ENCODE measurements at places on chromosomes 2 and 18.

DNA sequence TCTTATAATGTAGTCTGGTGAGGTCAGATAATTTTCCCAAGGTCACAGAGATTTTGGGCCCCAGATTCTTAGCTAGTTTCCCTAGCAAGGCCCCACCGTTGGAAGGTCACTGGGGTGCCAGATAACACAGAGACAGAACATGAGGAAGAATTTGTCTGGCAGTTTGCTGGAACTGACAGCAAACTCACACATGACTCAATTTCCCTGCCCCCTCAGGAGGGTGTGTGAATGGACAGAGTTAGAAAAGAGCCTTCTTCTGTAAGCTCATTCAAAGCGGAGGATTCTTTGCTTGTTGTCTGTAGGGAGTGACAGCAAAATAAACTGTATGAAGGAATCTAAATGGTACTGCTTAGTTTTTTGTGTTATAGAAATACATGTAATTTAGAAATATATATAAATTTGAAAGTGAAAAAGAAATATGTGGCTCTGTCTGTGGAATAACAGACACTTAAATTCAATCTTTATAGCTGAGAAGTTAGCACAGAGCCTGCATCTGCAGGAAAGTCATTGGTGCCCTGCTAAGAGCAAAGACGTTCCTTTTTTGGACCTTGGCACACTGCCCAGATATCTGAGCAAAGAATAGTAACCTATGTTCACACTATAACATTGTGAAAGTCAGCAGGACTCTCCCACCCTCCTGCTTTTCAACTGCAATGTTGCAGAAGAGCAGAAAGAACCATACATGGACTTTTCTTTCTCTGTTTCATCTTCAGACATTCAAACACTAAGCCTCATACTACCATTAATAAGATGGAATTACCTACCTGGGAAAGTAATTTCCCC is 2.1 kb downstream of the MDH1 start:
- DNase-seq: no peak

DNA sequence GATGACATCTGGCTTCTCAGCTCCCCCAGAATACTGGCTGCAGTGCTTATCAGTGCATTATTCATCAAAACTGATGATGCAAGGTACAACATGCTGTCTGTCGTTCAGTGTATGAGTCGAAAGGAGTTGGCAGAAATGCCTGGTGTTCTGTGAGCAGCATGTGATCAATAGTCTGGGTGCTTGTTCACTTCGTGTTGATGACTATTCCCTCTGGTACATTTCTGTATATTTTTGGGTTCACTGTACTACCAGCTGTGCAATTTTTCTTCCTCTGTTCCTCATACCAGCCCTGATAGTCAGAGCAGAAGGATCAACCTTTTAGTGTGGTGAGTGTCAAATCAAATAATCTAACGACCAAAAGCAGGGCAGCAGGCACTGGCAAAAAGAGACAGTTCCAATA is 59.0 kb upstream of the KLHL14 start:
- DNase-seq: no peak

- no peak for DNase-seq
Measured at GRCh38 chr2:30541680-30542079, 94.6 kb downstream of the LCLAT1 start.

DNA sequence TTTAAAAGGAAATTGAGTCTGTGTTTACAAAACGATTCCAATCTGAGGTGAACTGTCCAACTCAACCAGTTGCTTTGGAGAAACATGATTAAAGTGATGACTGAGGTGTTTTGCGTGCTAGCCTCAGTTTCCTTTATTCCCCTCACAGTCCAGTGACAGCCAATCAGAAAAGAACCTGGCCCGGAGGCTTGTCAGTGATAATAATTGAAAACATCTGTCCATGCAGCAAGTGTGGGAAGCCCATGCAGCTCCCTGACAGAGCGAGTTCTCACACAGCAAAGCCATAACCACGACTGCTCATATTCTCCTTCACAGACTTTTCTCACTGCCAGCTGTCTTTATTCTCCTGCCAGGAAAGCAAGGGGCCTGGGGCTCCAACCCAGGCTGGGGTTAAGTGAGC is 613.4 kb downstream of the ARHGAP15 start:
- DNase-seq: no peak

GRCh38 chr18:25180973-25181548 is 170.9 kb downstream of the ZNF521 start:
- DNase-seq: no peak

GRCh38 chr2:216761133-216761532 is 65.8 kb upstream of the IGFBP5 start:
- DNase-seq: no peak

GRCh38 chr2:129242269-129242668 is 737.2 kb upstream of the RAB6C start:
- no peak for DNase-seq

GRCh38 chr18:32362484-32362883 is 108.2 kb downstream of the GAREM1 start:
- no peak for DNase-seq

DNA sequence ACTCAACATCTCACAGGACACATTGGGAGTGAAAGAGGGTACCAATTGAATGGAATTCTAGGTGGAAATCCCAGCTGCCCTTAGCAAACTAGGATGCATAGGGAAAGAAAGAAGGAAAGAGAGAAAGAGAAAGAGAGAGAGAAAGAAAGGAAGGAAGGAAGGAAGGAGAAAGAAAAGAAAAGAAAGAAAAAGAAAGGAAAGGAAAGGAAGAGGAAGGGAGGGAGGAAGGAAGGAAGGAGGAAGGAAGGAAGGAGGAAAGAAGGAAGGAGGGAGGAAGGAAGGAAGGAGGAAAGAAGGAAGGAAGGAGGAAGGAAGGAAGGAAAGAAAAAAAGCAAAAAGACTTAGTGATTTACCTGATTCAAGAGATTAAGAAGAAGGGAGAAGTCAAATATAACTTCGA is 143.9 kb downstream of the SS18 start:
- no peak for DNase-seq

DNA sequence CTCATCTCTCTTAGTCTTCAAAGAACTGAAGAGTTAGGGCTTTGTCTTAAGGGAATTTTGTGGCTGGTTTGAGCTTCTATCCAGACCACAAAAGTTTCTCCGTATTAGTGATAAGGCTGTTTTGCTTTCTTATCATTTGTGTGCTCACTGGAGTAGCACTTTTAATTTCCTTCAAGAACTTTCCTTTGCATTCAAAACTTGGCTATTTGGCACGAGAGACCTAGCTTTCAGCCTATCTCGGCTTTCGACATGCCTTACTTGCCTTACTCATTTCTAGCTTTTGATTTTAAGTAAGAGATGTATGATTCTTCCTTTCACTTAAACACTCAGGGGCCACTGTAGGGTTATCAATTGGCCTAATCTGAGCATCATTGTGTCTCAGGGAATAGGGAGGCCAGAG is 29.9 kb downstream of the HDHD2 start:
- no peak for DNase-seq

- no peak for DNase-seq
Measured at GRCh38 chr2:102678442-102678841, 59.1 kb downstream of the SLC9A2 start.

- no peak for DNase-seq
Measured at GRCh38 chr18:9249254-9249653, 85.3 kb upstream of the TWSG1 start.

- no peak for DNase-seq
Measured at GRCh38 chr18:23661735-23662308, 889 bp downstream of the ANKRD29 start.

GRCh38 chr18:76757335-76757734 is 65.0 kb upstream of the ZNF236 start:
- DNase-seq: no peak

- no peak for DNase-seq
Measured at GRCh38 chr2:27916293-27916995, 25.9 kb downstream of the BABAM2 start.

DNA sequence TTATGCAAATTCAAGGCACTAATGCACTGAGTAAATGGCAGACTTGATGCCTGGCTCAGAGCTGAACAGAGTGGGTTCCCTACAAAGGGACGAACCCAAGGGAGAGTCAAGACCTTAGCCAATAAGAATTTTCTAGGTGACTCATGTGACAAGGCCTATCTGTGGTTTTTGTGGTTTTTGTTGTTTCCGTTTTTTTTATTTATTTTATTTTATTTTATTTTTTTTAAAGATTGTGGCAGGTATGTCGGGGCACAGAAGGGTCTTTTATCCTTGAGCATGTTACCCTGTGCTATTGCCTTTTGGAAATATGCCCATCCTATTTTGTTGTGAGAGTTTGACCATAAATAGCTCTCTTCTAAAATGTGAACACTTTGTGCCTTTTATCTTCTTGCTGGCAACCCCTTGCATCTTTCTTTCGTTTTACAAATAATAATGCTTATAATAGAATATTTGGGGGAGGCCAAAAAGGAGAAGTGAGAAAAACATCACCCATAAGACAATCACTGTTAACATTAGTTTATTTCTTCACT is 113.4 kb upstream of the AQP4 start:
- DNase-seq: no peak

DNA sequence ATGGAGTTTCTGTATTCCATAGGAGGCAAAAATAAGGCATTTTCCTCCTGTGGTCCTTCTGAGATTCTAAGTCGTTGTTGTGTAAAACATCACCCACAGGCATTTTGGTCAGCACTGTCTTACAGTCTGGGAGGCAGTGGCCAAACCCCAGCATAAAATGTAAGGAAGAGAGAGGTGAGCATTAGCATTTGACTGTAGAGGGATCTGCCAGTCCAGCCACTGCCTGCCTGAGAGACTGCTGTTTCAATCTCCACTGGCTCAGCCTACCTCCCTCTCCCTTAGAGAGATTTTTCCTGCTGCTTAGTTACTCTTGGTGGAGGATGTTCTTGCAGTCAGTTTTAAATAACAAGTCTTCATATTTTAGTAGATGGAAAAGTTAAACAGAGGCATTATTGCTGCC is 77.0 kb downstream of the ARHGEF33 start:
- no peak for DNase-seq

GRCh38 chr2:161913865-161914264 is 160.2 kb downstream of the DPP4 start:
- DNase-seq: no peak

DNA sequence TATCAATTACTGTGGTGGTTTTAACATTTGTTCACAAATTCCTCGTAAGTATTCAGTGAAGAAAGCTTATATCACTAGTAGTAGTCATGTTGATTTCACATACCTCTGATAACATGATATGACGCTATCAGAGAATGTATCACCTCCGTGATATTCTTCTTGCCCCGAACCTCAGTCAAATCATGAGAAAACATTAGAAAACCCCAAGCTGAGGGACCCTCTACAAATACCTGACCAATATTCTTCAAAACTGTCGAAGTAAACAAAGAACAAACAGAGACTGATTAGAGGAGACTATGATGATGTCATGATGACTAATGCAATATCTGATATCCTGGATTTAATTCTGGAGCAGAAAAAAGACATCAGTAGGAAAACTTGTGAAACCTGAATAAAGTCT is 85.6 kb upstream of the SPOPL start:
- DNase-seq: no peak

GRCh38 chr2:158651358-158652057 is 143.6 kb upstream of the DAPL1 start:
- DNase-seq: no peak

GRCh38 chr2:220437938-220438337 is 810.5 kb downstream of the SLC4A3 start:
- no peak for DNase-seq

GRCh38 chr2:48122166-48122565 is 215.9 kb upstream of the FBXO11 start:
- DNase-seq: no peak

GRCh38 chr2:160270571-160271113 is 70.6 kb upstream of the ITGB6 start:
- DNase-seq: no peak

DNA sequence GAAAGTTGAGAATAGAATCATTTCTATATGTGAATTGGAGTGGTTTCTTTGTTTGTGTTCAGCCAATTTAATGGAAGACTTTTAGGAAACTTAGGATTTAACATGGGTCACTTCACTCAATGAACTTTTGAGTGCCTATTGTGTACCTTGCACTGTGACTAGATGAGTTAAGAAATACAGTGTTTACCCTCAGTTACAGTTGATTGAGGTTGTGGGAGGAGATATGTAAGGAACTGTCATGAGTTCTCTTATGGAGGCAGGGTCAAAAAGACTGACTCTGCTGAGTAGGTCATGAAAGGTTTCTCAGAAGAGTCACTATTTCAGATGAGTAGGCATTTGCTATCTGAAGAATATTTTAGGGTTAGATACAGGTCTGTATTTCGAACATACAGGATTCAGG is 98.6 kb downstream of the RAB3GAP1 start:
- no peak for DNase-seq

DNA sequence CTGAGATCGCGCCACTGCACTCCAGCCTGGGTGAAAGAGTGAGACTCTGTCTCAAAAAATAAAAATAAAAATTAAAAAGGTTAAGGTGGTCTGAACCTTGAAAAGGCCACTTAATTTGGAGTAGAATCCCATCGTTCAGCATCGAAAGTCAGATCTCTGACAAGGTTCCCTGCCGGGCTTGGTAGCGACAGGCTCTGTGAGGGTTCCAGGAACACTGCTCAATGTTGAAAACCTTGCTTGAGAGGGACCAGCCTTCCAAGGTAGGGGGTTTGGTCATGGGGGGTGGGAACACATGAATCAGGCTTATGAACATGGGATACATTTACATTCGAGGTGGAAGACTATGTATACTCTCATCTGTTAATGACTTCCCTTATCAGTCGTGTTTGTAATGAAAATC is 232.2 kb downstream of the FHOD3 start:
- DNase-seq: no peak

DNA sequence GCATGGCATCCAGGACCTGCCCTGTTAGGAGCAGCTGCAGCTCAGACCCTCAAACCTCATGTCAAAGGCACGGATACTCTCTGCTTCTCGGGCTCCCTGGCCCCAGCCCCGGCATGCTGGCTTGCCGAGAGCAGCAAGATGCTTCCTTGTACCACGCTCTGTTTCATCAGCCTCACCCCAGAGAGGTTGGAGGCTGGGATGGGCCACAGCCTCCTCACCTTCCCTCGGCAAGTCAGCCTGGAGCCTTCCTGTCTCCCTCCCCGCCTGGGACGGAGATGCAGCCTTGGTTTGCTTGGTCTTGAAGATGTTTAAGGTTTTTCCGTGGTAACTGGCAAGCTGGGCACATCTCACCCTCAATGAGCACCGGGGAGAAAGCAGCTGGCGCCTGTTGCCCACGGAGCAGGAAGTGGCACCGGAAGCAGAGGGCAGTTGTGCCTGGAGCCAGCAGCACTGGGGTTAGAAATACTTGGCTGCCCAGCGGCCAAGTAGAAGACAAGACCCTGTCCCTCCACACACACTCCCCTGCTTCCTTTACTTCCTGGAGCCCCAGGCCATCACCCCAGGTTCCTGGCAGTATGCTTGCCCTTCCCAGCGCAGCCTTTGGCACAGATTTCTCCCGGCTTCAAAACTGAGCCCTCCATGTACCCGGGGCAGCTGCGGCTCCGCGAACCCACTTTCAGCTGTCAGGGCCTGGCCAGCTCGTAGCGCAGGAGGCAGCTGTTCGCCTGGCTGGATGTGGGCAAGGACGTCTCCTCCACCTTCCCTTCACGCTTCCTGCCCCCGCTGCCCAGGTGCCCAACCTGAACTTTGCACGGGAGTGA is 17.4 kb downstream of the FBLN7 start:
- no peak for DNase-seq
